ENCODE measurements at places on chromosomes 4 and X.
A peak's percentile ranks its signal among the peaks of the same experiment; 100 is the strongest.

- DNase-seq = no peak
These were observed 1324.2 kb downstream of the RPA4 start for GRCh38 chrX:98207947-98208346.

DNA sequence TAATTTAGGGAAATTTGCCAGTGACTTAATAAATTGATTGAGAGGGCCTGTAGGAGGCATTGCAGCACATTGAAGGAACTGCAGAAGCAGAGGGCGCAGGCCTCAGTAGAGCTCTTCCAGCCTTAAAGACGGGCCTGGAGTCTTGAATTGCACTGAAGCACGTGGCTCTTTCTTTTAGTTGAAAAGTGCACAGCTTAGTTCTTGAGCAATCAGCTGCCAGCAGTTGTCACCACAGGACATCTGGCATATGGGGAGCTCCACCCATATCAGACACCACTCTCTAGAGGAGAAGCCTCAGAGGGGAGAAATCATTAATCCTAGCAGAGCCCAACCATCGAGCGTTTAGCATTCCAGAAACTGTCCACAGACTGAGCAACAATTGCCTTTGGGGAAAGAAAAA, 16.0 kb upstream of the FGF16 start:
- peak; percentile 76 for DNase-seq

- DNase-seq = no peak
These were observed 156.7 kb downstream of the ATP10D start for GRCh38 chr4:47641755-47642154.

DNA sequence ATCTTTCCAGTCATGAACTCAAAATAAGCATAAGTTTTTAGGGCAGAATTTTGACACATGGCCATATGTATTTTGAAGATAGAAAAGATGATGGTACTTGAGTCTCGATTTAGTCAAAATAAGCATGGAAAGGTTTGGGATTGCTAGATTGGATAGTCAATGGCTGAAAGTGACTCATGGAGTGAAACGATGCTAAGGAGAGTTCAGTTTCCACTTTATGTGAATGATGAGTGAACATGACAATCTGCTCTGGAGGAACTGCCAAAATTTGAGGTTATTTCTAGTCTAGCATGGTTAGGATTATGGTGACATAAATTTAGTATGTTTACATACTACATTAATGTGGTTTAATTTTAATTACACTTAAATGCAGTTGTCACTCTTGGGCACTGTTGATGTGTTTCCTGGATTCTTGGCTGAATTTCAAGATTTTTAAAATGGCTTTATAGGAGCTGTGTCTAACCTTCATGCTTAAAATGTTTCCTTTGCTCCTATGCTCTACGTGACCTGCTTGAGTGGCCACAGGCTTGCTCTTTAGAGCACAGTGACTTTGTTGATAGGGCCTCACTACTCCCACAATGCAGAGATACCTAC, 17.1 kb downstream of the DDX3X start:
- no peak for DNase-seq

DNA sequence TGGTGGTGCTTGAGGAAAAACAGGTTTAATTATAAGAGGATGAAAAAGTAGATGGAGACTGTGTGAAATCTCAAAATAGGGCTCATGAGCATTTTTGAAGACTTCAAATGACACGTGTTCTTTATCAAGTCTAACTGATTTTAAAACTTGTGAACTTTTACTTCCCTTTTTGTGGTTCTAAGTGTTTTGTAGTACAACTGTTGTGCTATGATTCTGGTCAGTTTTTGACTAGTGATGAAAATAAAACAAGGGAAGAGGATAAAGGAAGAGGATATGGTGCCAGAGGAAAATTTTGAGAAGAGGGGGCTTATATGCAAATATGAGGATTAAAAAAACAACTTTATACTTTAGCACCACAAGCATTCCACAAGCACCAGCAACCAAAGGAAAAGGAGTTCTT, 644.0 kb downstream of the RPA4 start:
- no peak for DNase-seq

GRCh38 chr4:75338352-75338880, 175.8 kb downstream of the RCHY1 start:
- no peak for DNase-seq

DNA sequence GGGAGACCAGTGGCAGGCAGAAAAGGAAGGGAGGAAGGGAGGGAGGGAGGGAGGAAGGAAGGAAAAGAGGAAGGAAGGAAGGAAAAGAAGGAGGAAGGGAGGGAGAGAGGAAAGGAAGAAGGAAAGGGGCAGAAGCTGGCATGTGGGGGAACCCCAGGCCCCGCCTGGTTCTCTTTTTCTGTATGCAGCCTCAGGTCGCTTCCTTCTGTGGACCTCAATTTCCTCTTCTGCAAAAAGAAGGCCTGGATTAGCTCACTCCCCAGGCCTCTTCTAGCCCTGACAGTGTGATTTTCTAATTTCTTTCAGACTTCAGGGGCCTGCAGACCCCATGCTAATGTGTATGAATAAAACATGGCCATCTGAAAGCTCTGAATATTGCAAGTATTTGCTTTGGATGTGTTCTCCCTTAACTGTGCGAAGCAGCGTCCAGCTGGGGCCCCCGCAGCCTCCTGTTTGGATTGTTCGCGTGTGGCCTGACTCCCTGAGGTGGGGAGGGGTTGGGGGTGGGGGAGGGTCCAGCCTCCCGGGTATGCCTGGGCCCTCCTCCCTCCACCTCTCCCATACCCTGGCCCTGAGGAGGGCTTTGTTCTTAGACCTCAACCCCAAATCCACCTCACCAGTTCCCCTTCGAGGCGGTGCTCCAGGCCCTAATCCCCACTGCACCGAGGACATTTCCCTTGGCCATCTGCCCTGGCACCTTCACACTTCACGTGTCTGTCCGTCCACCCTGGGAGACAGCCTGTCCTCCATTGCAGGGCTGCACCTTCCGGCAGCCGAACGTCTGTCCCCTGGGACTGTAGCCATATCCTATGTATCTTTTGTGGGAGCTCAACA, 199.9 kb upstream of the ATP6AP2 start:
- peak; percentile 60 for DNase-seq

DNA sequence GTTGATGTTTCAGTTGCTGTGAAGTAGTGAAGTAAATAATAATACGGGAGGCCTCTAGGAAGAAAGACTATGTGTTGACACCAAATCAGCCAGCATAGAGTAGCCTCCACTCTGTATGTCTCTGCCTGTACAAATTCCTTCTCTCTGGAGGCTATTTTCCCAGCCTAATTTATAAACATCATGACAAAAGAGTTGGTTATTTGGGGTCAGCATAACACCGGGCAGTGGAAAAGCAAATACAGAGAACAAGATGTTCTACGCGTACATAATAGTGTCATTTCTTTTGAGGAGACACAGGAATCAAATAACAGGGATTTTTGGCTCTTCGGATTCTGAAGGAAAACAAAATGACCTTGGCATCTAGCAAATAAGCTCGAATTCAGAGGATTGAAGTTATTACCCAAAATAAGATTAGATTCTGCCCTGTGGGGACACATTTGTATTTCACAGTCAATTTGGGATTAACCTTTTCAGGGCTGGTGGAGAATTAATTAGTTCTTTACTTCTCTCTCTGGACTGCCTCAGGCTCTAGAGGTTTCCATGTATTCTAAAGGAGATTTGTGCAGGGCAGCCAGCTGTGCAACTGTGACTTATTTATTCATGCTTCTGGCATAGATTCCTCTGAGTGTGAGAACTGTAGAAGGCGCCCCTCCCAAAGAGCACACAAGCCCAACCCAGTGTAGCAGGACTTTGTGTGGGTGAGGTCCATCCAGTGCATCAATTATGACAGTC, 14.1 kb upstream of the SYTL4 start:
- no peak for DNase-seq

DNA sequence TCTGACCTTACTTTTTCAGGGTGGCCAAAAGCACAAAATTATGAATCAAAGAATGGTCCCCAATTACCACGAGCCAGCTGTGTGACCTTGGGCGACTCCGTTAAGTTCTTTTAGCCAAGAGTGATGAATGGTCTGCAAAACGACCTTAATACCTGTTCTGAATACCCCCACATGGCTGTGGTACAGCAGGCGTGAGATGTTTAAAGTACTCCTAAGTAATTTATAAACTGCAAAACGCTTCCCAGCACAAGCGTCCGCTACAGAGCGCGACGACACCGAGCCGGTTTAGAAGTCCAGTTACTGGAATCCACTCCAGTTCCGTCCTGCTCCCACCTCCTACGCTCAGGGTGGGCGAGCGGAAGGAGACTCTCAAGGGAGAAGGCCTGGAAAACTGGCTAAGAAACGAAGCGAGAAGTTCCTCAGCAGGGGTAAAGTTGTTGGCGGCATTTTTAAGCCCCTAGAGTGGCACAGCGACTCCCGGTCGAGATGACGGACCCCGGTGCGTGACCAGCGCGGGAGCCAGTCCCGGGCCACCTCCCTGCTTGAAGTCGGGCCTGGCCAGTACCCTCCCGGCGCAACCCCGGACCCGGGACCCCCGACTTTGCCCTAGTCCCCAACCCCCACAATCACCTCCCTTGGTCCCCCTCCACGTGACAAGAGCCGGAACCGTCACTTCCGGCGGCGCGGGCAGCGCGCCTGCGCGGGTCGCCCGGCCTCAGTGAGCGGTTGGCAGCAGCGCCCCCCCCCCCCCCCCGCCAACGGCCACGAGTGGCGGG, 659 bp upstream of the BMP2K start:
- peak; percentile 86 for DNase-seq

GRCh38 chrX:130555341-130555740, 153.6 kb downstream of the RBMX2 start:
- no peak for DNase-seq

- no peak for DNase-seq
These were observed 18.8 kb upstream of the STX18 start for GRCh38 chr4:4560642-4561041.

GRCh38 chr4:152039023-152039481, 278.2 kb upstream of the GATB start:
- no peak for DNase-seq

GRCh38 chrX:125293850-125294780, 25.6 kb upstream of the TEX13C start:
- no peak for DNase-seq

DNA sequence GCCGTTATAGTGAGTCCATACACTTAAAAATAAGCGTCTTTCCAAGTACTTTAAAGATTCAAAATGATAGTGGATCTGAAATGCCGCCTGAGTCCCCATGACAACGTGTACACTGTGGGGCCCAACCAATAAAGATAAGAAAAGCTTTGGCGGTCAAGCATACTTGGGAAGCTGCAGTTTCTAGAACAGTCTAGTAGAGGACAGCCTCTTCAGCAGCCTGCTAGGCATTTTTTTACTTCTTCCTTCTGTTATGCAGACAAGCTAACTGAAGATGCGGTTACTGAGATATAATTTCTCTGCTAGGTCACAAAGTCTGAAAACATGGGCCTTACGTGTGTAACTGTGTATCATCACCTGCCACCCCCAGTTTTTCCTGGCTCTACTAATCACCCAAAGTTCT, 402 bp upstream of the UPRT start:
- DNase-seq = no peak

DNA sequence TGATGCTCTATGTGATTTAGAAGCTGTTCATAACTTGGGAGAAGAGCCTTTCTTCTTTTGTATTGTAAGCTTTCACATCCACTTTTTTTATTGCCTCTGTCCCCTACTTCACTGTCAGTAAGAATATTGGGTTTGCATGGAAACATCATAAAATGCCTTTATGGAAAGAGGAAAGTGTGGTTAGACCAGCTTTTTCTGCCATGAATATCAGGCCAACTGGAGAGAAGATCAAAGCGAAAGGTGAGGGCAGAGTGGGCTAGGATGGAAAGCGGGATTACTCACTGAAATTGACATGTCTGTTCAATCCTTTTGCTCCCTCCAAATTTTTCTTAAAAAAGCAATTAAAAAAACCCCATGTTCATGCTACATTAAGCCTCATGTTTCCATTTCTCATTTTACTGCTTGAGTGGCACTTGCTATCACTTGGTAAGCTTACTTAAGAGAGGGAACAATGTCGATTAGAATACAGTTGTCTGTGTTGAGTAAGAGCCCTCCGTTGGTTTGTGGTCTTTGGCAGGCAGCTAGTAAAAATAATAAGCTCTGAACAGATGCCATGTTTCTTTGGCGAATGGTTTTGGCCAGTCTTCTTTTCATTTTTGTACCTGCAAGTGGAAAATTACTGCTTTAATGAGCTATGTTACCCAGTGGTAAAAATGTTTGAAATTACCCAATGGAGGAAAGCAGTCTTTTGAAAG, 35.9 kb downstream of the SUPT20HL1 start:
- no peak for DNase-seq

GRCh38 chrX:47059142-47059874, 18.9 kb upstream of the RGN start:
- DNase-seq = no peak

DNA sequence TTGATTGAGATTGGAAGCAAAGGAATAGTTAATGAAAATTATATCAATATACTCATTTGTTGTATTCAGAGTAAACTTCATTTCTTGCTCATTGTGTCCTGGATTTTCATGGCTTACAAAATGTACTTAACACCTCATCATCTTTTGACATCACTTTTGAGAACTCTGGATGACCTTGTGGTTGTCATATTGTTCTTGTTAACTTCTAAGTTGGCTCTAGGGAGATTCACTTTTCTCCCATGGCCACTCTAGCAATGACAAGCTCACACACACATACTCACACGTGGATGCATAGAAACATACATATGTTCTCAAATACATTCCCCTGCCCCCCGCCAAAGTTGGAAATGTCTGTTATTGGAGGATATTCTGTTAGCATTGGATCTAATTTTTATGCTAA, 15.3 kb downstream of the PHEX start:
- no peak for DNase-seq

- no peak for DNase-seq
These were observed 23.0 kb downstream of the GAB3 start for GRCh38 chrX:154727871-154728270.

- no peak for DNase-seq
These were observed 480.5 kb upstream of the FSTL5 start for GRCh38 chr4:162644346-162644745.

GRCh38 chr4:15649914-15650545, 5.1 kb downstream of the FBXL5 start:
- peak; percentile 50 for DNase-seq

GRCh38 chrX:119605464-119606279, 552 bp downstream of the NKRF start:
- DNase-seq = peak; percentile 9

GRCh38 chr4:104015680-104016079, 295.9 kb upstream of the TACR3 start:
- DNase-seq = no peak

All from inflammatory macrophage (primary cell).